Erythroblast (primary cell): ENCODE measurements at places on chromosomes 11 and 22.
A peak's percentile ranks its signal among the peaks of the same experiment; 100 is the strongest.

- DNase-seq: no peak
These were observed 4.4 kb upstream of the SREBF2 start for GRCh38 chr22:41828516-41828915.

DNA sequence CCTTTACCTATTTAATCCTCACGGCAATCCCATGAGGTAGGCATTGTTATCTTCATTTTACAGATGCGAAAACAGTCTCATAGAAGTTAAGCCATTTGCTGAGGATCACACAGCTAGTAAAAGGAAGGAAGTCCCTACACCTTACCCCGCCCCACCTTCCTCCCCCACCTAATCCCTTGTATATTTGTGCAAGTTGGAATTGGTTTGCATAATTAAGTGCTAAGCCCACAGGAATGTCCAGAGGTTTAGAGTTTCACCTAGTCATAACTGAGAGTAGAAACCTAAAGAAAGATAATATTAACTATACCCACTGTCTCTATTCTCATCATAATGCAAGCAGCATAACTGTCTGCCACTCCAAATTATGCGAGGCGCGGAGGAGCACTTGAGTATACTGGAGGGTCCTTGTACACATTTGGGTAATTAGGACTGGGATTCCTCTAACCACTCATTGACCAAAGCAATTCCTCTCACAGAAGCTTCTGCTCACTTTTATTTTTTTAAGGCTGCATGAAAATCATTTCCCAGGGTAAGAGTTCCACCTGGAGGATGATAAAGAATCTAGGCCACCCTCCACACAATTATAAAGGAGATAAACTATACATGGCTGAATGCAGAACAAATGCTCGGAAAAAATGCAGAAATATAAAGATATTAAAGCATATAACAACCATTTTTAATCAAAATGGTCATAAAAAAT lies 199.9 kb downstream of the FAM181B start:
- no peak for DNase-seq

GRCh38 chr11:61695917-61696316 lies 15.7 kb downstream of the DAGLA start:
- DNase-seq: no peak

DNA sequence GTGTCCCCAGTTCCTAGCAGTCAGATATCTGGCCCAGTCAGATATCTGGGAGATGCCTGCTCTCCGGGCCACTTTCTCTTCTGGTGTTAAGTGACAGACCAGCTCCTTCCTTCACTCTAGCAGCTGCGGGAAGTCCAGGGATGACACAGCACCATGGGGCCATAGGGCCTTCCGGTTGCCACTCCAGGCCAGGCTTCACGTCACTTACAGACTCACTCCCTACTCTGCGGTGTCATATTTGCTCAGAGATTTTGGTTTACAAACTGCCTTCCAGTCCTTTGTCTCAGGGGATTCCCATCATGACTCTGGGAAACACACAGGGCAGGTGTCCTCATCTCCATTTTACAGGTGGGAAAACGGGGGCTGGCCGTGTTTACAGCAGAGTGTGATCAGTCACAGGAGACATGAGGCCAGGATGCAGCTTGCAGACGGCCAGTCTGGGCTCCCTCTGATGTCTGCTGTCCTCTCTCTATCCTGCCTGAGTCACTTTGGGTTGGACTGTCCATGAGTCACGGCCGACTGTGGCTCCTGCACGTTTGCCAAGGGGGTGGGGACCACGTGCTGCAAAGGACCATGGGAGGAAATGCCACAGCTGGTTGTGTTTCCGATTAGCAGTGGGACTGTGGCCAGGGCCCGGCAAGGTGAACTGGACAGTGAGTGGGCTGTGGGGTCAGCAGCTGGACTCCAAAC lies 8.2 kb upstream of the TBC1D22A start:
- DNase-seq: peak; percentile 65

GRCh38 chr11:120985718-120986569 lies 38.0 kb upstream of the TBCEL start:
- DNase-seq: peak; percentile 18

- no peak for DNase-seq
These were observed 33.5 kb upstream of the CAT start for GRCh38 chr11:34405079-34405858.

DNA sequence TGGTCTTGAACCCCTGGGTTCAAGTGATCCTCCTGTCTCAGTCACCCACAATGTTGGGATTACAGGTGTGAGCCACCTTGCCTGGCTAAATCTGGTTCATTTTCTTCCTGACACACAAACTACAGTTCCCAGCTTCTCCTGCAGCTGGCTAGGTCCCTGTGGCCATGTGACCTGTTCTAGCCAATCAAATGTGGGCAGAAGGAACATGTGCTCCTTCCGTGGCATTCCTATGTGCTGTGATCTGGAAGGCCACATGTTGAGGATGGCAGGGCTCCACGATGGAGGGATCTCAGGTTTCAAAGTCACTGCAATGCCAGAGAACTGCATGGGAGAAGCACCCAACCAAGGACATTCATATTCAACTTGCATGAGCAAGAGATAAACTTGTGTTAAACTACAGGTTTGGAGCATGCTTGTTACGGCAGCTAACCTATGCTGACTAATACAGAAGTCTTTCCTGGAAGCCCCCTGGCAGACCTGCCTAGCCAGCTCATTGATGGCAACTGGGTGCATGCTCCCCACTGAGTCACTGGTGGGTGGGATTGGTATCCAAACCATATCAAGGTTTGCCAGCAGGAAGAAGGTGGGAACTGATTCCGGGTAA lies 86.0 kb downstream of the RPS6KA4 start:
- DNase-seq: no peak

DNA sequence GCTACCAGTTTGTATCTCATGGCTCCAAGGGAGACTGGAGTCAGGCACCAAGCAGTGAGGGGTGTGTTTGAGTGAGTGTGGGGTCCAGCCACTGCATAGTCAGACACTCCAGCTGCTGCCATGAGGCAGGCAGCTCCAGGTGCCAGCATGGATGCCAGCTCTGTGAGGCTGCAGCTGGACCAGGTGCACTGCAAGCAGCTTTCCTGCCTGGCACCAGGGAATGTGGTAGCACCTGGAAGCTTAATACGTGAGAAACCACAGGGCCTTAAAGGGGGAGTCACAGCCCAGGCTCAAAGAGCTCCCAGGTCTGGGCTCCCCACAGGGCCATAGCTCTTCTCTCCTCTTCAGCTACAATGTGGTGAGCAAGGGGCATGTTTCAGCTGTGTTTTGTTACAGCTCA lies 817.8 kb upstream of the LUZP2 start:
- no peak for DNase-seq

- DNase-seq: no peak
These were observed 10.7 kb downstream of the VSIG10L2 start for GRCh38 chr11:125956391-125957134.

GRCh38 chr22:47398491-47398890 lies 636.0 kb downstream of the TBC1D22A start:
- DNase-seq: no peak

DNA sequence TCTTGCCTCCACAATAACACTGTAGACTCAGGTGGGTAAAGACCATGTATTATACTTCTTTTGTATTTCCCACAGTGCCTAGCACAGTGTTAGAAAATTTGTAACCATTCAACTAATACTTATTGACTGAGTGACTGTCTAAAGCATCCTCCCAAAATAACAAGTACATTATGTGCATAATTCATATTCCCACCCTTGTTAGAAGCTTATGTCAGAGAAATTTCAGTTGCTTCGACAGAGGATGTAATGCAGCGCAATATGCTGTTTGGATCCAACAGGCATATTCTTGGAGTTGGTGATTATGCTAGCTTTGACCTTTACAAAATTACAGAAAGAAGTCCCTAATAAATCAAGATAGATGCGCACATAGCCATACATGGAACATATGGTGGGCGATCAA lies 53.0 kb downstream of the AMBRA1 start:
- DNase-seq: no peak

DNA sequence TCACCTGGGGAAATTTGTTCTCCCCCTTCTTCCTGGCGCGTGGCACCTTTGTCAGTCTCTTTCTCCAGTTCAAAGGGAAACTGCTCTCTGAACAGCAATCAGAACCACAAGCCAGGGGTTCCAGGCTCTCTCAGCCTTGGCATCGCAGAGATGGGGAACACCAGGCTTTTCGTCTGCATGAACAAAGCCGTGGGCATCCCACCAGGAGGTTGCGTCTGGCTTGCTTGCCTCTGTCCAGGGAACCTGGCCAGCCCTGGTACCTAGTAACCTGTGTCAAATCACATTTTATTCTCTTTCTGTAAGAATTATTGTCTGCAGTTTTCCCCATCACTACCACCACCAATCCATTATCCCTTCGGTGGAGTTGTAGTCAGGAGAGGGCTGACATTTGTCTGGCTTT lies 107.0 kb downstream of the WNT7B start:
- no peak for DNase-seq

GRCh38 chr11:70574725-70575347 lies 176.5 kb downstream of the CTTN start:
- DNase-seq: no peak

- no peak for DNase-seq
These were observed 109.2 kb upstream of the DRD2 start for GRCh38 chr11:113584371-113584770.

- DNase-seq: no peak
These were observed 26.3 kb downstream of the PRDM10 start for GRCh38 chr11:129976328-129976727.

DNA sequence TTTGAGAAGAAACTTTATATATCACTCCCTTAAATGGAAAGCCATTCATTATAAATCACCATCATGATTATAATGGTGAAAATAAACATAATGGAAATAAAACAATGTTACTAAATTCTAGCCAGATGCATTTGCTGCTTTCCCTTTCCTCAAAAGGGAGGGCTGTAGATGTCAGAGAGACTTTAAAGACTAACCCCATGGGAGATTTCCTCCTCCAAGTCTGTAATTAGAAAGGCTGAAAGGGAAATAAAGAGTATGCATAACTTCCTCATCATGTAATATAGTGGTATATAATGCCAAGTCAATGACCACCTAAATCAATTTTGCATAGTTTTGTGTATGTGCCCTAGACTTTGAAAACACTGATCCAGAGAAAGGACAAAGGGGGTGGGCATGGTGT lies 6.4 kb downstream of the CD6 start:
- no peak for DNase-seq

- peak; percentile 82 for DNase-seq
These were observed 72.9 kb downstream of the CTTN start for GRCh38 chr11:70471254-70471653.

GRCh38 chr11:19970944-19971343 lies 189.3 kb downstream of the DBX1 start:
- no peak for DNase-seq

GRCh38 chr11:95379479-95379878 lies 148.5 kb upstream of the SESN3 start:
- no peak for DNase-seq

DNA sequence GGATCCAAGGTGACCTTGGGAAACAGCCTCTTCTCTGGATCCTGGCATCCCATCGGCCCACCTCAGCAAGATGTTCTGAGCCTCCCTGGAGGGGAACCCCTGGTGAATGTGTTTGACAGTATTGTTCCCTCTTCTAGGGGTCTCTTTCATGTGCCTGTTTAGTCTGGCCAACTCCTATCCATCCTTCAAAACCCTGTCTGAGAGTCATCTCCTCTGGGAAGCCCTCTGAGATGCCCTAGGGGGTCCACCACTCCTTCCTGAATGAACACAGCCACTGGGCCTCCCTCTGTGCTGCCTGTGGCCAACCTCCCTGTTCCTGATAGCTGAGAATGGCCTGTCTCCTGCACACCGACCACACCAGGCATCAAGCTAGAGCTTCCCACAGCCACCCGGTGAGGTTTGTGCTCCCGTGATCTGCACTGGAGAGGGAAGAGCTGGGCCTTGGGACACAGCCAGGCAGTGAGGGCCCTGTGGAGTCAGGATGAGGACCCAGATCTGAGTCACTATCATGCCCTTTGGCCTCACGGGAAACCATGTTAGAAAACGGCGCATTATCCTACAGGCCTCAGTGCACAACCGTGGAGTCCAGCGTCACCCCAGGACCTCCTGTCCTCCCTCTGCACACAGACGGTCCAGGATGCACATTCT lies 8.8 kb downstream of the WNT7B start:
- no peak for DNase-seq

DNA sequence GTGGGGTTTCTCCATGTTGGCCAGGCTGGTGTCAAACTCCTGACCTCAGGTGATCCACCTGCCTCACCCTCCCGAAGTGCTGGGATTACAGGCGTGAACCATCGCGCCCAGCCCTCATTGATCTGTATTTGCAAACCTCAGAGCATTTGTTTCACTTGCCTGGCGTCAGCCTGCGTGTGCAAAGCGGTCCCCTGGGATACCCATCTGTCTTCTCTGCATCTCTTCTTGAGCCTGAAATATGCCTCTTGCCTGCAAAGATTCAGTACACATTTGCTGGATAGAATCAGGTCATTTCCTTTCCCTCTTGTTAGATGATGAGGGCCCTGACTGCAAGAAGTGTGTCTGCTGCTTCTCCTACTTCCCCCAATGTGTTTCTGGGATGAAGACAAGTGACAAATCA lies 1291.0 kb downstream of the TBC1D22A start:
- DNase-seq: no peak

DNA sequence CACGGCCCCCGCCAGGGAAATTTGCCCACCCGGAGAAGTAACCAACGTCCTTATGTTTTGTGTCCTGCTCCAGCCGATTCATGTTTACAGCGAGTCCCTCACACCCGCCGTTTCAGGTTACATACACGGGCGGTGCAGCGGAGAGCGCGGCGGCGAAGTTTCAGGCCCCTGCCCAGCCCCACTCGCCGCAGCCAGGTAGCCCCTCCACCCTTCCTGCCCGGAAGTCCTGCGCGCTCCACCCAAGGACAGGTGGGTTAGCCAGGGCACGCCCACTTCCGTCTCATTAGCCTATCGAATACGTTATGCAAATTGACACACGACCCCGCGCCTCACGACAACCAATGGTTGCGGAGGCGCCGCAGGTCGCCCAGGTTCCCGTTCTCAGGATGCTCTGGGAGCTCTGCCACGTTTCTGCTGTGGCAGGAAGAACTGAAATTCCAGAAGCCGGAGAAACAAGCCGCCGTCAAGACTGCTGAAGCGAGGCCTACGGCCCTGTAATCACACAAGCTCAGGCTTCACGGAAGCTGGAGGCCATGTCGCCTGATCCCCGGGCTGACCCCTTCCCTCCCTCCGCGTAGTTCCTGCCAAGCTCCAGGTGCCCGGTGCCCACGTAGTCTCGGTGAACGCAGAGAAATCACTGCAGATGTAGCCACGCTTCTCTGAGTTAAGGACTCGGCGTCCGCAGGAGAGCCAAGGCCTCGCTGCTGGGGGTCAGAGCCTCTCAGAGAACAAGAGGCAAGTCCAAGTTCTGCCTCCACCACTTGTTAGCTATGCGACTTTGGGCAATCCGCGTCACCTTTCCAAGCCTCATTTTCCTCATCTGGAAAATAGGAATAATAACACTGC lies 22.4 kb upstream of the MYH9 start:
- DNase-seq: peak; percentile 64

GRCh38 chr11:116993599-116993998 lies 104.6 kb downstream of the SIK3 start:
- no peak for DNase-seq

DNA sequence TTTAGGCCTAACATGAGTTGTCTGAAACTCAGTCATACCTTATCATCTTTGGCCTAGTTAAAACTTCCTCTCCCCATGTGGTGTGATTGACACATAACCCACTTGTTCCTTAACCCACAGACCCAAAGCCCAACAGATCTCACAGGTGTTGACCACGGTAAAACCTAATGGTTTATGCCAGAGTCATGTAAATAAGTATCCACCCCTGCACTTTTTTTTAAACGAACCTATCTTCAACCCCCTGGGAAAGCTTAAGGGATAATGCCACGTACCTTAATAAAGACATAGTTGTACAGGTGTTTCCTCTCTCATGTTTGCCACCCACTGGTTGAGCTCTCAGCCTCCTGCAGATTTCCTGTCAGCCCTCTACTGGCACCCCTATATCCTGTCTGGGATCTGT lies 709.3 kb upstream of the CCDC179 start:
- no peak for DNase-seq

GRCh38 chr22:40426594-40427333 lies 56.4 kb downstream of the SGSM3 start:
- DNase-seq: no peak
